Cardiac fibroblast (primary cell): ENCODE measurements at places on chromosomes 13 and 19.
A peak's percentile ranks its signal among the peaks of the same experiment; 100 is the strongest.

DNA sequence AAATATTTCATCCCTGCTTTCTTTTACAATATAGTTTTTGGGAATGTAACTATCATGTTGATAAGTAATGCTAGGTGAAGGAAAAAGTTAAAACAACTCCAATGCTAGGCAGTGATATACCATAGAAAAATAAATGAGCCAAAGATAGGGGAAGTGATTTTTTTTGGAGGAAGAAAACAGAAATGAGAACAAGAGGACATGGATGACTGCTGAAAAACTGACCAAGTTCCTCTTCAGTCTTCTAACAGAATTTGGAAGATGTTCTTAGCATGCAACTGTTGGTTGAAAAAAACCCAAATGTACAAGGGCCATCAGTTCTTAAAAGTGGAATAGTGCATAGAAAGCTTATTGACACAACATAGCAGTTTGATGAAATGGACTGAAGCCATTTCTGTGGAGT lies 262.5 kb upstream of the STARD13 start:
- no peak for DNase-seq

DNA sequence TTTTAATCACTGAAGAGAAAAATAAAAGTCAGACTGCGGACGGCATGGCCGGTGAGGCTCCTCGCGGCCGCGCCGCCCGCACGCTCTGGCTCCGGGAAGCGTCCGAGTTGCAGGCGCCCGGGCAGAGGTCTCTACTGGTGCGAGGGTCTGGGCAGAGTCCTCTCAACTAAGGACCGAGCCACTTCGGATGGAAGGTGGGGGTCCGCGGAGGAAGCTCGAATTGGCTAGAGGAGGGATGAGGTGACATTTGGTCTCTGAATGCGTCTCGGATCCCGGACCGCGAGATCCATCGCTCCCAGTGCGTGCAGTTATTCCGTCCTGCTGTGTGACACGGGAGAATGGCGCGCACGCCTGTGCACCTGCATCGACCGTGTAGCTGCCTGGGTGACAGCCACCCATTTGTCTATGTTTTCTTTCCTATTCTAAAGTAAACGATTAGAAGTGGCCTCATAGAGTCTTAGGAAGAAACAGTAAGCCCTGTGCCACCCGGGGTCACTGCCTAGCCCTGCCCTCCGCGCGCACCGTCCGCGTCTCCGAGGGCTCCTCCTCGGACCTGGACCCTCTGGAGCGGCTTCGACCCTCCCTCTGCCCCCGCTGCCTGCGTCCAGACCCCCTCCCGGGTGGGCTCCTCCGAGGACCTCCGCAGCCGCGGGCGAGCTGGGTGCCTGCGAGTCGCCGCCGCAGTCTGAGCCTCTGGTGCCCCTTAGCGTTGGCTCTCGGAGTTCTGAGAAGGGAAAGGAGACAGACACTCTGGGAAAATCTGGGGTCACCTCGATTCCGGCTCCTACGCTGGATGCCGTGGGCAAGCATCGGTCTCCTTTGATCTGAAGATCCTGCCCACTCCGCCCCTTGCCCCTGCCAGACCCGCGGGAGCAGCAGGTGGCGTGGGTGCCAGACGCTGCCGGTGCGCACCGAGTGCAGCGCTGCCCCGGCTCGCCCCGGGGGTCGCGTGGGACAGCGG lies 347.4 kb downstream of the LIG4 start:
- DNase-seq, result peak; percentile 29

DNA sequence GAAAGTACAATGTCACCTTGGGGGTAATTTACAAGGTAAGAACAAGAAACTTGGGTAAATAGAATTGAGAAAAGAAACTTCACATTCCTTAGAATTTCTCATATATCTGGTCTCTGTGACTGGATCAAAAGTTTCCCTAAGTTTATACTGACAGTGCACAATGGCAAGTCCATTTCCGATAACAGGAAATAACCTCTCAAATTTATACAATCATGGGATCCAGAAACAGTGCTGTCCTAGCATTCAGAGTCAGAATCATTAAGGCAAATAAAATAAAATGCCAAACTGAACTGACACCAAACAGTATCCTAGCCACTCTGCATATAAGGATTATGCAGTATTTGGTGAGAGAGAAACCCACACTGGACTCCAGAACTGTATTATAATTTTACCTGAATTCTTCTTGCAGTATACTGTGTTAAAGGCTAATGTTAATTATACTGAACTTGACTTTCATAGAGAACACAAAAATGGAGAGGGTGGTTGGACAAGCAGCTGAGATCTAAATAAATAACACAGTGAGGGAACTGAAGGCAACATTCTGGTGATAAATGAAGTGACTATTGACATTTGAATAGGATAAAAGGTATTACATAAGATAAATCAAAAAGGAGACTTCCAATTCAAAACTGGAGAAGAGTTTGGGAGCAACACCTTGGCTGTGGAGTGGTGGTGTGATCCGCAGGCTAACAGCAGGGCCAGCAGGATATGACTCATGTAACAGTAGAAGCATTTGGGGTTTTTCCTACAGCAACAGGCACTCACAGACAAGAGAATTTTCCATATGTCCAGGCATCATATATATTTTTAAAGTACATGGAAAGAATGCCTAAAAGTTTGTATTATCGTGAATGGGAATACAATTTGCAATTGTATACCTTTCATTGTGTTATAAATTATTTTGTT lies 932.5 kb upstream of the MIR17HG start:
- peak; percentile 79 for DNase-seq

DNA sequence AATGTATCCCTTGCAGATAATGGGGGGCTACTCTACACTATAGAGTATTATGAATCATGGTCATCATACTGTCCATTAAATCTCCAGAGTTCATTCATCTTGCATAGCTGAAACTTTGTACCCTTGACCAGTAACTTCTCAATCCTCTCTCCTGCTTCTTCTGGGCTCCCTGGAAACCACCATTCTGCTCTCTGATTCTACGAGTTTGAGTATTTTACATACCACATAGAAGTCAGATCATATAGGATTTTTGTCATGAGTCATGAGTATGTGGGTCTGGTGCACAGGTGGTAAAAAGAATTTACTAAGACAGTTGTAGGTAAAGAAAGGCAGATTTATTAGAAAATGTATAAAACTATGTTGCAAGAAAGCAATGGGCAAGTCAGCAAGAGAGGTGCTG lies 41.9 kb downstream of the WTIP start:
- DNase-seq, result no peak

GRCh38 chr13:87311165-87311564 lies 360.0 kb upstream of the SLITRK5 start:
- DNase-seq, result no peak
